ENCODE measurements at places on chromosomes 7 and 10.

GRCh38 chr7:41421056-41421455 is 281.8 kb downstream of the INHBA start:
- DNase-seq = no peak

GRCh38 chr7:84195295-84196060 is 889 bp upstream of the SEMA3A start:
- DNase-seq = no peak

DNA sequence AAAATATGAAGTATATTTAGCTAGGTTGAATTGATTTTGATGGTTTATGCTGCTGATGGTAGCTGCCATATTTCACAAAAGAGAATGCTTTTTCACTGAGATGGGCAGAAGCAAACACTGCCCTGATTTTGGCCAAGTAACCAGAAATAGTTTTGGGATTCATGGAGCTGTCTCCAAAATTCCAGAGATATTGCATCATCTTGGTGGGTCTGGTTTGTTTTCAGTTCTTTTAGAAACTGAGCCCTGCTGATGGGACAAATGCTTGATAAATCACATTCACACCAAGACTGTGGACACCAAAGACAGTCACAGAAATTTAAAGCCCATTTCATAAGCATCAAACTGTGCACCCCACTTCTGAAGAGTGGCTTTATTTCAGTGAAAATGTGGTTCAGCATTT is 140.5 kb downstream of the BICC1 start:
- no peak for DNase-seq

GRCh38 chr7:116952635-116953371 is 498 bp upstream of the ST7 start:
- no peak for DNase-seq

- no peak for DNase-seq
These were observed 32.5 kb downstream of the MXI1 start for GRCh38 chr10:110239892-110240291.
